ENCODE measurements at places on chromosomes 16 and 17.

GRCh38 chr17:47325176-47325575 lies 1.4 kb downstream of the EFCAB13 start:
- DNase-seq, result no peak

- DNase-seq, result no peak
Measured at GRCh38 chr17:29645515-29646051, 22.9 kb upstream of the CORO6 start.

GRCh38 chr16:87324411-87325275 lies 7.5 kb upstream of the C16orf95 start:
- peak; percentile 46 for DNase-seq

DNA sequence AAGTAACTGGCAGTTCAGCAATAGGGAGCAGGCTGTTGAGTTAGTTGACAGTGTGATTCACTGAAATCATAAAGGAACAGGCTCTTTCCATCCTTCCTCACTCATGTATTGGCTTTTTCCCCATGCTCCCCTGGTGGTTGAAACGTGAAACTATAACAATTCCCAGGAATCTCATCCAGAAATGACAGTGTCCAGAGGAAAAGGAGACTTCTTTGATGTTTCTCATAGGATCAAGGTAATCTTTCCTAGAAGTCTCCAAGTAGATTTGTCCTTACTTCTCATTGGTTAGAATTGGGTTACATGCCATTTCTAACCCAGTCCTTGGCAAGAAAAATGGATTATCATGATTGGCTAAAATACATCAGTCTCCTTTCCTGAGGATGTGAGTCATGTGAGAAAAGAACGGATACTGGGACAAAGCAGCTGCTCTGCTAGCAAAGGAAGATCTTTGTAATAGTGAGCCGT lies 14.4 kb downstream of the TTC19 start:
- no peak for DNase-seq

DNA sequence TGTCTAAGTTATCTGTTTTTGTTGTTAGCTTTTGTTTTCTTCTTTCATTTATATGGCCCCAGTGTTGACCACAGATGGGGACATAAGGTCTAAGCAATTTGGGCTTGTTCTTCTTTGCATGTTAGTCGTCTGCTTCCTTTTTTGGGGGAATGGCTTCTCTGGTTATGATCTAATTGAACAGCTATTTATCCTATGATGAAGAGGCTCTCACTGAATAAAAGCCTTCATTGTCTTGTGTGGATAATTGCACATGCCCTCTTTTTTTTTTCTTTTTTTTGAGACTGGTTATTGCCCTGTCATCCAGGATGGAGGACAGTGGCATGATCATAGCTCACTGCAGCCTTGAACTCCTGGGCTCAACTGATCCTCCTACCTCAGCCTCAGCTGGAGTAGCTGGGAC lies 13.7 kb downstream of the SMARCE1 start:
- DNase-seq, result no peak

DNA sequence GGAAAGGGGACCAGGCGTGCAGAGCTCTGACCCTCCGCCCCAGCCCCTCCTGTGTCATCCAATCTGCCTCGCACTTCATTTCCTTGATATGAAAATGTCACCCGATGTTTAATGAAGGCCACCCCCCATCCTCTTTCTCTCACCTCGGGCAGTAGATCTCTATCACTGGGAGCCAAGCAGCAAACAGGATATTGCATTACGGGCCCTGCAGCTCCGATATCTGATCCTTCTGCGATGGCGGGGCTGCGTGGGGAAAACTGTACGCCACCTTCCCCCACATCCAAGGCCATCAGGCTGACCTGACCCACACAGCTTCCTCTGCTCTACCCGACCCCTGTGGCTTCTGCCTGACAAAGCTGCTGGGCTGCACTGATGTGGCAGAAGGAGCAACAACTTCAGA lies 74.9 kb downstream of the DYNLRB2 start:
- no peak for DNase-seq

DNA sequence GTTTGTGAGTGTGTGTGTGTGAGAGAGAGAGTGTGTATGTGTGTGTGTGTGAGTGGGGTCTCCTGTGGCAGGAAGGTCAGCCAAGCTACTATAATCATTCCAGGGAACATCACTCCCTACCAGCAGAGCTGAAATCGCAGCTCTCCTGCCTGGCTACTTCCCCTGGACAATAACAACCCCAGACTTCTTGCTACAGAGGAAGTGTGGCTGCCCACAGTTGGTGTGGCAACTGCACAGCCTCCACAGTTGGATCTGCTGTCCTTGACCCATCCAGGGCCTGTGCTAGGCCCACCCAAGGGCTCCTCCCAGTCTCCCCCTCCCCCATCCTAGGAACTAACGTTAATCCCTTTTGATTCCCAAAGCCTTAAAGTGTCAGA lies 1.5 kb downstream of the SLC13A5 start:
- no peak for DNase-seq

DNA sequence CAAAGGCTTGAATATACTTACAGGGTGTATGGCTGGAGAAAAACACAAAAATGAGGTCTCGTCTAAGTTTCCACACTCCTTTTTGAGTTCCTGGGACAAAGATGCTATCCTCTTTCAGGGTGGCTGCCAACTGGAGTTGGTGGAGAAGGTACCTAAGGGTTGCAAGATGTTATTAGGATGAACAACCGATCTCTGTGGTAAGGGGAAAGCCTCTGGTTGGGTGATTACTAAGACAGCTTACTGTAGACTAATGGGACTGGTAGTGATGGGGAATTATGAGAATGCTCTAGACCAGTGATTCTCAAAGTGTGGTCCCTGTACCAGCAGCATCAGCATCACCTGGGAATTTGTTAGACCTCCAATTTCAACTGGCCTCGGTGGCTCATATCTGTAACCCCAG lies 6.0 kb downstream of the ADAT1 start:
- no peak for DNase-seq

- peak; percentile 54 for DNase-seq
Measured at GRCh38 chr17:35849469-35850348, 19.0 kb downstream of the HEATR9 start.

GRCh38 chr16:9650284-9650683 lies 531.9 kb downstream of the GRIN2A start:
- no peak for DNase-seq

DNA sequence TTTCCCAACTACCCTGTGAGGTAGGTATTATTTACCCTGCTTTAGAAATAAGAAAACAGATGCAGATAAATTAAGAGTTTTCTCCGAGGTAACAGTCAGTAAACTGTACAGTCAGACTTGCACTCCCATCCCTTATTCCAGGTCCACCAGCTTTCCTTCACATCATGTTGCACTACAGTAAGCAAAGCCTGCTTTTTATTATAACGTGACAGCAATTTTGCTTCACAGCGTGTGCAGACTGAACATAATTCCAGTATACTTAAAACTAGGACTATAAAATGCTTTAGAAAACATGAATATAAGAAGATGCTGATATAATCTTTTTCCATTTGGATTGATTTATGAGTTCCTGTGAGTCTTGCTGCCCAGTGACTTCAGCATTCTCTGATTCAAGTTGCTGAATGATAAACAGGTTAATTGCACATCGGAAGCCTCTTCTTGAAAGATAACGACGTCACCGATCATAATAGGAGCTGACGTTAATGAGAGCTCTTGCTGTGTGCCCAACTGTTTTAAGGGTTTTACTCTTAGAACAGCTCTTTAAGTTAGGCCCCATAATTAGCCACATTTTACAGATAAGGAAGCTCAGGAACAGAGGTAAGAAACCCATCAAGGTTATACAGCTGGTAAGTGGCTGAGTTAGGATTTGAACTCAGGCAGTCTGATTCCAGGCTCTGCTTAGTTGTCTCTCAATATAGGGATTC lies 1.4 kb downstream of the LIG3 start:
- DNase-seq, result no peak

DNA sequence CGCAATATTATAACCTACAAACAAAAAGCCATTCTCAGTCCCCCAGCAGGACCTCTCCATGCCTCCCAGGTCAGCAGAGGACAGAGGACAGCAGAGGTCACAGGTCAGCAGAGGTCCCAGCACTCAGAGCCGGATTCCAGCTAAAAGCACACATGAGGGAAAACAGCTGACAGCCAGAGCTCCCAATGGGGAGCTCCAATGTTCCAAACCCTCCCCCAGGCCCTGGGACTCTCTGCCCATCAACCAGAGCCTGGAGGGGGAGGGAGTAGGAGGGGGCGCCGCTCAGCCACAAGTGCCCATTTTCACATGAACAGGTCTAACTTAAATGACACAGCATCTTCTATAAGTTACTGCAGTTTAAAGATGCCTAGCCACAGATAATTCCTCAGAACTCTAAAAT lies 77.5 kb downstream of the ANKRD11 start:
- DNase-seq, result no peak

DNA sequence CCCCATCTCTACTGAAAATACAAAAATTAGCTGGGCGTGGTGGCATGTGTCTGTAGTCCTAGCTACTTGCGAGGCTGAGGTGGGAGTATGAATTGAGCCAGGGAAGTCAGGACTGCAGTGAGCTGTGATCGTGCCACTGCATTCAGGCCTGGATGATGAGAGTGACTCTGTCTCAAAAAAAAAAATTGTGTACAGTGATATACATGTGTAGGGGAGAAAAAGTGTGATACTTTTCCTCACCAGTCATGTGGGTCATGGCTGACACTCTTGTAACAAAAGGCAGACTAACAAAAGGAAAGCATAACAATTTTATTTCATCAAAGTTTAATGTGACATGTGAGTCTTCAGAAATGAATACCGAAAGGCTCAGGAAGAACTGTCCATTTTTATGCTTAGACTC lies 2.0 kb upstream of the ABCC12 start:
- no peak for DNase-seq

DNA sequence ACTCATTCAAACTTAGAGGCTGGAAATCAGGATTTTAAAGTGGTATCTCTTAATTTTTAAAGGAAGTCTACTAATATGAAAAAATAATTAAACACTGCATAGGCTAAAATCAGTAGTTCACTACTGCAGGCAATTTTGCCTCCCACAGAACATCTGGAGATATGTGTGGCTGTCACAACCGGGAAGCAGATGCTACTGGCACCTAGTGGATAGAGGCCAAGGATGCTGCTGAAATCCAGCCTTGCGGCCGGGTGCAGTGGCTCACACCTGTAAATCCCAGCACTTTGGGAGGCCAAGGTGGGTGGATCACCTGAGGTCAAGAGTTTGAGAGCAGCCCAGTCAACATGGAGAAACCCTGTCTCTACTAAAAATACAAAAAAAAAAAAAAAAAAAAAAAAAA lies 473.9 kb downstream of the XYLT1 start:
- DNase-seq, result no peak

- no peak for DNase-seq
Measured at GRCh38 chr17:72387487-72387886, 266.7 kb downstream of the SOX9 start.

DNA sequence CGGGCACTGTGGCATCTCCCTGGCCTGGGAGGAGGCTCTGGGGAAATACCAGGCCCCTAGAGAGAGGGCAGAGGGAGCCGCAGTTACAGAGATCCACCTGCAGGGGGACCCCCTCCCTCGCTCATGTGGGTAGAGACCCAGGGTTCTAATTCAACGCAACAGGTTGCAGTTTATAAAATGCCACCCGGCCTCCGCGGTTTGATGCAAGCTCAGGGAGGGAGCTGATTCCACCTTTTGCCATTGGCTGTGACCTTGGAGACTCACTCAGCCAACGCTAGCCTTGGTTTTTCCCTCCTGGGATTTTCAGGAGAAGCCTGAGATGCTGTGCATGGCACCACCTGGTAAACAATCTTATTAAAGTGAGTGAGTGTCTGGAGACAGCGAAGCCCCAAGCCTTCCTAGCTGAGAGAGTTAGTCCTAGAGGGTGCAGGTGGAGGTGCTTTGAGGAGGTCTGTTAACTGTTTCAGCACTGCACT lies 12.1 kb downstream of the TTLL6 start:
- DNase-seq, result peak; percentile 70

GRCh38 chr16:86918637-86919036 lies 340.3 kb downstream of the FOXL1 start:
- no peak for DNase-seq

DNA sequence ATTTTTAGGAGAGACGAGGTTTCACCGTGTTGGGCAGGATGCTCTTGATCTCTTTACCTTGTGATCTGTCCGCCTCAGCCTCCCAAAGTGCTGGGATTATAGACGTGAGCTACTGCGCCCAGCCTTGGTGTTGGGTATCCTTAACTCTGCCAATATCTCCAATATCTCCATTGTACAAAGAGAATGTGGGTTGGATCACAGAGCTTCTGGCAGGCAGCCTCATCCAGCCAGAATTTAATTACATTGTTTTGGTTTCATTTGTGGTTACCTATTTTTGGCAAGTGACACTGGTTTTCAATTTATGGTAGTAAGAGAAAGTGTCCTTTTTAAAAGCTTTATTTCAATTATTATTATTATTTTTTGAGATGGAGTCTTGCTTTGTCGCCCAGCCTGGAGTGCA lies 14.0 kb upstream of the RFWD3 start:
- no peak for DNase-seq

DNA sequence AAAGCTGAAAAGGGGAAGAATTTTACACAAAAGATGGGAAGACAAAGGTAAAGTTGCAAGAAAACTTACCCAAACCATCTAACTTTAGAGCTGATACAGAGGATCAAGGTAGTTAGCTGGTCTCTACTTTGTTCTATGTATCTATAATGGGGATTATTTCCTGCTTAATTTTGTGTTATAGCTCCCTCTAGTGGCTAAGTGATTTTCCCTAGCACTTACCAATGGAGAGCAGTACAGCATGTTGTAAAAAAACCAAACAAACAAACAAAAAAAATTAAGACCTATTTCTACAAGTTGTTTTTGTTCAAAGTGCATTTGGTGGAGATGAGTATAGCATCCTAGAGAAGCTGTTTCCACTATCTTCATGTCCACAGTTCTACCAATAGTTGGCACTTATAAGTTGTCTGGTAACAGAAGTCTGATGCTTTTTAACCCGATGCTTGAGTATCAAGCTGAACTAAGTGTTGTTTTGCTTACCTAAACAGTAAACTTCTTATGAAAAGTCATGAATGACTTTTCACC lies 7.5 kb downstream of the SRSF1 start:
- DNase-seq, result no peak

- no peak for DNase-seq
Measured at GRCh38 chr16:84228256-84228838, 11.5 kb downstream of the KCNG4 start.

- DNase-seq, result no peak
Measured at GRCh38 chr16:81695321-81696165, 83.5 kb upstream of the PLCG2 start.

DNA sequence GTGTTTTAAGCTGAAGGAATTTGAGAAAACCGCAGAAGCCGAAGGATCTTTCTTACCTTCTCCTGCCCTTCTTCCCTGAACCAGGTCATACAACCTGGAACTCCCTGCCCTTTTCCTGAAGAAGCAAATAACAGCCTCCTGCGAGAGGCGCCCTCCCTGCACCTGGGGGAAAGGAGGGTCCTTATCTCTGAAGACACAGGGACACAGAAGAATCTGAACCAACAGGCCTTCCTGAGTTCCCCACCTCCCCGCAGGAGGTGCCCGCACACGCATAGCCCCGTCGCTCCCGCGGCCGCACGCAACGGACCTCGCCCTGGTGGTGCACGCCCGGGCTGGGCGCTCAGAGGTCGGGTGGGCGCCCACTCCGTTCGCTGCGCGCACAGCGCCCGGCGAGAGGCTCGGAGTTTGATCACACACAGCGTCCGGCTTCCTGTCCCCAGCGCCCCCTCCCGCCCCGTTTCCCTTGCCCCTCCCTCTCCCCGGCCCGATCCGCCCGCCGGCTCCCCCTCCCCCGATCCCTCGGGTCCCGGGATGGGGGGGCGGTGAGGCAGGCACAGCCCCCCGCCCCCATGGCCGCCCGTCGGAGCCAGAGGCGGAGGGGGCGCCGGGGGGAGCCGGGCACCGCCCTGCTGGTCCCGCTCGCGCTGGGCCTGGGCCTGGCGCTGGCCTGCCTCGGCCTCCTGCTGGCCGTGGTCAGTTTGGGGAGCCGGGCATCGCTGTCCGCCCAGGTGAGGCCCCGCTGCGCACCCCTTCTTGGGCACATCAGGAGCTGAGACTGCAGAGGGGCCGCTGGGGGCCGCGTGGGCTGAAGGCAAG lies at the start of gene TNFSF12:
Gene TNFSF12, plus strand, starts transcription at position 474 of the 816 bp plus-strand sequence. Its CDS starts 96 bp downstream, at position 570.
- DNase-seq, result peak; percentile 62
